ENCODE measurements at places on chromosomes 12 and 14.

GRCh38 chr12:4108803-4109345 is 164.7 kb upstream of the CCND2 start:
- no peak for DNase-seq

DNA sequence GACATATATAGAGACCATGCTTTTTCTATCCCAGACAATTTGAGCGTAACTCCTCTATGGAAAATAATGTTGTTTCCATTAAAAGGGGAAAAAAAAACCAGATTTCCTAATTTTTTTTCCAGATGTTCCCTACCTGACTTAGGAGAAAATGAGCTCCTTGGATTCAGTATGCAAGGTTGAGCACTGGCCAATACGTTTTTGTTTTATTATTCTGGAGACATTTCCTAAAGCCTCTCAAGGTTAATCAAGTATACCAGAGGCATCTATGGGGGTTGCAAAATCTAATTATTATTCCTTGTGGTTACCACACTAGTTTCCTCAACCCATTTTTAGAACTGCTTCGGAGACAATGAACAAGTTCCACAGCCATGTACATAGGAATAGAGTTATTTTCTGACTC is 291.3 kb downstream of the SLC16A7 start:
- DNase-seq = no peak

GRCh38 chr14:68229423-68230100 is 410.0 kb downstream of the RAD51B start:
- no peak for DNase-seq

- no peak for DNase-seq
These were observed 2.6 kb downstream of the ZDHHC22 start for GRCh38 chr14:77139022-77139421.

DNA sequence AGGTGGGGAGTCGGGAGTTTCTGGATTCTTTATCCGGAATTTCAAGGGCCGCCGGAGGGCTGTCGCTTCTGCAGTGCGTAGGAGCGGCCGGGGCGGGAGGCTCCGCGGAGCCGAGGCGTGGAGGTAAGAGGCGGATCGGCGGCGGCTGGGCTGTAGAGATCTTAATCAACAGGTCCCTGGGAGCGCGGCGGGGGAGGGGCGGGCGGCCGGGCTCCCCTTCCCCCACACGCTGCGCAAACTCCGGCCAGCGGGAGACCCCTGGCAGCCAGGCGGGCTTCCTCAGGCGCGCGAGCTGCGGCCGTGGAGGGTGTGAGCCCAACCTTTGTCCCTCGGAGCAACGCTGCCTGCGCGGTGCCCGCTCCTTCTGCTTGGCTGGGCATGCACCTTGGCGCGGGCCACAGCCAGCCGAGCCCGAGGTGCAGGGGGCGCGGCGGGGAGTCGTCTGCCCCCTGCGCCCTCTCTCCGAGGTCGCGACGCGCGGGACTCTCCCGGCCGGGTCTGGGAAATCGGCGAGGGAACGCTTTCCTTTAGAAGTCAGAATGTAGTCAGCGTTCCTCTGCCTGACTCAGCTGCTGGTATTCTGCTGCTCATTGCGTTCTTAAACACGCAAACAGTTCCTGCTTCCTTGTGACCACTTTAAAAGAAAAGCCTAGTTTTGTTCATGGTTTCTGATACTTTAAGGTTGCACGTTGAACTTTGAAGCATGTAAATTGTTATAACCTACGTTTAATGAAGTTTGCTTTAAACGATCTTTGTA is at the start of gene PALS1:
Gene PALS1 (plus strand): TSS at position 25 of the 757 bp plus-strand sequence. CDS start 37,736 bp downstream, outside the sequence.
- peak; percentile 37 for DNase-seq

DNA sequence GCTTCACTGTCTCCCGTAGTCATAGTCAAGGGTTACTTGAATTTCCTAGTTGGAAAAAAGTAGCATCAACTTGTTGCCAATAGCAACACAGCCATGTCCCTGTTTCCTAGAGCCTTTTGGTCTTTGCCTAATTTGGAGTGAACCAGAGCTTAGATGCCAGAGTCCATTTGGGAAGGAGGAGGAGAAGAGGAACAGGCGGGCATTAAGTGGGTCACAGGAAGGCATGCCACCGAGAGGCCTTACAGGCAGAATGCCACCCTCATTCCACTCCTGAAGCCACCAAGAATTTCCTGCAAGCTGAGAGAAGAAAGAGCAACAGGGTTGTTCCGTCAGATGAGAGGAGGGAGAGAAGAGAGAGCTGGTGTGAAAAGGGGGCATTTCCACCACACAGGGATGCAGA is 339.5 kb downstream of the DPF3 start:
- DNase-seq = no peak

- DNase-seq = no peak
These were observed 4.6 kb upstream of the LRRC23 start for GRCh38 chr12:6899837-6900519.

- DNase-seq = no peak
These were observed 30.7 kb downstream of the CRADD start for GRCh38 chr12:93707836-93708235.

GRCh38 chr12:120168337-120168736 is 26.2 kb downstream of the GCN1 start:
- DNase-seq = no peak

DNA sequence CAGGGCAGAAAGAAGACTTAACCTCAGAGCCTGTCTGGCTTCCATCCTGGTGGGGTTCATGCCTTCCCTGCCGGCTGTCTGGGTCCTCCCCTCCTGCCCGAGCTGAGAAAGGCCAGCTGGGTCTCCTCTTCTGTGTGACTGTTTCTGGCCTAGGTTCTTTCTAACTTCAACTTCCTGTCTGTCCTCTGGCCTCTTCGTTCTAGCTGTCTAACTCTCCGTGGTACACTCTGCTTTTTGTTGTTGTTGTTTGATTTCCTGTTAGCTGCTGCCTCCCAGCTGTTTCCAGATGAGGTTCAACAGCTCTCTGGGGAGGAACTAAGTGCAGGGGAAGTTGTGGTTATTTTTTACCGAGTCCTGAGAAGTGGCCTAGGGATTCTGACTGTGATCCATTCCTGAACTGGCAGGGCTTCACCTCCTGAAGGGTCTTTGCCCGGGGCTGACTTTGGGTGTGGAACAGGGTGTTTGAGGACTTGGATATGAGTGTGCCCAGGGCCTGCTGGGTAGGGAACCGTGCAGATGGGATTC is 3.2 kb downstream of the MLXIP start:
- no peak for DNase-seq

- no peak for DNase-seq
These were observed 31.0 kb downstream of the SAMD4A start for GRCh38 chr14:54597795-54598443.

DNA sequence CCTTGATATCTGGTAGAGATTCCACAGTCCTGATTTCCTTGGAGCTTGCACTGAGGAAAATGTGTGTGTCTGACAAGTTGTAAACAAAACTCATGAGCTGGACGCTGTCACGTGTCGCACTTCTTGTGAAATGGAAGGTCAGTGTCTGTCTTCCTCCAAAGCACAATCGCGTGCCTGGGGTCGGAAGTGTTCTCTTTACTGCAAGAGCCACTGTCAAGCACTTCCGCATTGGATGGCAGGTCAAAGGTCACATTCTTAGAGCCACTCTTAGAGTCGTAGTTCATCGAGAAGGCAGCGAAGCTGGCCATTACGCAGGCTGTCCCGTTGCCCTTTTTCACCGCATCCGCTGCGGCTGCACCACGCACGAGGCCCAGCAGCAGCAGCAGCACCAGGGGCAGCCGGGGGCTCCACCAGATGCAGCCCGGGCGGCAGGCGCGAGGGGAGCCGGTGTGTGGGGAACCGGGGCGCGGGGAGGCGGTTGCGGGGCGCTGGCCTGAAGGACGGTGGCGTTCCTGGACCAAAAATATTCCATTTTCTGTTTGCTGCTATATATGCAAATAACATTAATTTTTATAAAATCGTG is 45.0 kb downstream of the LRTM2 start:
- DNase-seq = no peak

- DNase-seq = no peak
These were observed 194.7 kb downstream of the EXOC5 start for GRCh38 chr14:57073986-57074385.

GRCh38 chr14:55103005-55103640 is 25.9 kb upstream of the LGALS3 start:
- no peak for DNase-seq

GRCh38 chr14:92039063-92039718 is 668 bp downstream of the TRIP11 start:
- DNase-seq = no peak

DNA sequence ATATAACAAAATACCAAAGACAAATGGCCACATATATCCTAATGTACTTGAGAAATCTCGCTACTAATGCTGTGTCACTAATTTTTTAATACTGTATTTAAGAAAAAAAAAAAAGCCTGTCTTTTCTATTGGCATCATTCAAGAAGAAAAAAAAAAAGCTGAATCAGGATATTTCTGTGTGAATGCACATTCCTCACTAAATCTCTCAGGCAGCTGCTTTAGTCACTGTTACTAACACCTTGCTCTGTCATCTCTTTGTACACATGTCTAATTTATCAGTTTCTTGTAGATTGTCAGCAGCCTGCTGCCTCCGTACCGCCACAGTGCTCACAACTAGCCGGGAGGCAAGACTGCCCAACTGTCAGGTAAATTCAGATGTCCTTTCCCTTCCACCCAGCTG is 32.0 kb upstream of the FGD4 start:
- no peak for DNase-seq

DNA sequence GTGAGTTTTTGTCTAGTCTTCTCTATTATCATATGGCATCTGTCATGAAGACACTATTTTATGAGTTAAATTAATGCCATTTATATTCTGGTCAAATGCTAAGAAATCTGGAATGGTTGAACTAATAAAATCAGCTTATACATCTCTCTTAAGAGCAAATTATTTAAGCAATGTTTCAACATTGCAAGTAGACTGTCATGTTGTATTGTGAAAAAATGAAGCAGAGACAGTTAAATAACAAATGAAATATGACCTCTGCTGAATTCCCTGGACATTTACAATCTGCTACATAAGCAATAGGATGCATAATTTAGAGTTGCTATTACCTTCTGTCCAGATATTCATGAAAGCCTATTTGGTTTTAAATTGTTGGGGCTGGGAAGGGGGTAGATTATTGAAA is 30.6 kb downstream of the NAV3 start:
- no peak for DNase-seq

DNA sequence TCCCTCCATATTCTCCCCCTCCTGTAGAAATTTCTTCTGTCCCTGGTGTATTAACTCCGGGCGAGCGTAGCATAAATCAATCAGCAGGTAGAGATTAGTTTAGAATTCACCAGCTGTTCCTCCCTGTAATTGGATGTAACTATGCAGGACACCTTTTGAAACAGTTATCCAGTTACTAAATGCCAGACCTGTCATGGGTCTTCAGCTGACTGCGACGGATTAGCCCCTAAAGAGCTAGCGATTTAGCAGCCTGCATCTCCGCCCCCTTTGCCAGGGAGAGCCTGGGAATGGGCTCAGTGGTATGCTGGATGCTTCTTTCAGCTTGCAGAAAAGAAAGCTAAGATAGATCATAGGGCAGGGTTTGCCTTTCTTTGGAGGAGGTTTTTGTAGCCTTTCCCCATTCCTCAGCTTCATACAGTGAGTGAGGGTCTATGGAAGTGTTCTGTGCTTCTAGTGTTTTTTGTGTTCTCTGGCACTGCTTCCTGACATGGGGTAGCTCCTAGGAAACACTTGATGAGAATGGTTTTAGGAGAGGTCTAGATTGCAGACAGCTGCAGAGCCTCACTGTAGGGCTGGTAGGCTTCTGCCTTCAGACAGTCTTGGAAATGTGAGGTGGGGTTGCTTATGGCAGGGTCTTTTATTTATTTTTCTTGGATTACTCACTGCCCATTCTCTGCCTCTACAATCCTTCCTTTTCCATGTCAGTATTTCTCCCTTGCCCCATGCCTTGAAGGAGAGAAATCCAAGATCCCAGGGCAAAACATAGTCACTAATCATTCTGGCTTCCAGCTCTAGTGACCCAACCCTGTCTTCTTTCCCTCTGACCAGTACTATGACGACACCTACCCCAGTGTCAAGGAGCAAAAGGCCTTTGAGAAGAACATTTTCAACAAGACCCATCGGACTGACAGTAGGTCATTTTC is 16.7 kb downstream of the COPZ1 start:
- no peak for DNase-seq

DNA sequence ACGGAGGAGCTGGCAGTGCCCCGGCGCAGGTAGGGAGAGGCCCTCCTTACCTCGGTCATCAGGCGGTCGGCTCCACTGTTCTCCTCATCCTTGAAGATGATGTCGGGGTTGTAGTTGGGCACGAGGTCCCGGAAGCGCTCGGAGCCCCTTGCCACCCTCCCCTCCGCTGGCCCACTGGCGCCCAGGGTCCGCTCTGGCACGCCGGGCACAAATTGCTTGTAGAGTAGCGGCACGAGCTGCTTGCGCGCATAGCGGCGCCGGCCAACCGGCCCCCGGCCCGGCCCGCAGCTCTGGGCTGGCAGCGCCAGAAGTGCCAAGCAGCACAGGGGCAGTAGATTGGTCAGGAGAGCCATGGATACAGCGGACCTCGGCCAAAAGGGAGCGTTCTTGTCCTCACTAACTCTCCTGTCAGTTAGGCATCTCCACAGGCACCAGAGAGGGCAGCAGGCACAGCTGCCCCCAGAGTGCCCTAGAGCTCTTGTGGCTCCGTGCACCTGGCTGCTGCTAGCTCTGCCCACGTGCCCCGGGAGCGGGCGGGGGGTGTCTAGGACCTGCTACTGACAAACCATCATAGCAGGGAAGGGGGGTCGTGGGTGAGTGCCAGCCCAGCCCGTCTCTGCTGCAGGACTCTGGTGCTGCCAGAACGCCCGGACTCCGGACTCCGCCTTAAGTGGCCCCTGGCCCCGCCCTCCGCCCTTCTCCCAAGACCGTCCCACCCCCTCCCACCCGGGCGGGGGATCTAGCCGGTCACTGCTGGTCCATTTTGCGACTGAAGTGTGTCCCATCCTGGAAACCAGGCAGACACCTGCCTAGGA is at the start of gene DHH:
Gene DHH (minus strand): TSS at position 642 of the 815 bp plus-strand sequence. CDS start 289 bp downstream, at position 353.
- DNase-seq = no peak

DNA sequence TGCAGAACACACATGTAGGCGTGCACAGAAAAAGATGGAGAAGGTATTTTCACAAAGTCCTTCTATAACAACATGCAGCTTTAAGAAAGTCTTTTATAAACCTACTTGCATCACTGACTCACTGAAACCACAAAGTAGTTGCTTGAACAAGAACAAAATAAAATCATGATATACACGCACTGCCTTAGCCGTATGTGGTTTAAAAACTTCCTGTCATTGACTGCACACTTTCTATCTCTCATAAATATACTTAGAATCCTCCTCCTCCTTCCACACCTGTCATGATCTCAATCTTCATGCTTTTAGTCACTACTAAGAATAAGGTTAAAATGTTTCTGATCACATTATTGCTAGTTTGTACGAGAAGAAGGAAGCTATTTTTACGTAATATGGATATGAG is 31.8 kb upstream of the RAD51AP1 start:
- DNase-seq = peak; percentile 31

GRCh38 chr14:65954942-65955341 is 531.2 kb upstream of the CCDC196 start:
- no peak for DNase-seq

GRCh38 chr14:54722791-54723432 is 156.0 kb downstream of the SAMD4A start:
- peak; percentile 16 for DNase-seq

DNA sequence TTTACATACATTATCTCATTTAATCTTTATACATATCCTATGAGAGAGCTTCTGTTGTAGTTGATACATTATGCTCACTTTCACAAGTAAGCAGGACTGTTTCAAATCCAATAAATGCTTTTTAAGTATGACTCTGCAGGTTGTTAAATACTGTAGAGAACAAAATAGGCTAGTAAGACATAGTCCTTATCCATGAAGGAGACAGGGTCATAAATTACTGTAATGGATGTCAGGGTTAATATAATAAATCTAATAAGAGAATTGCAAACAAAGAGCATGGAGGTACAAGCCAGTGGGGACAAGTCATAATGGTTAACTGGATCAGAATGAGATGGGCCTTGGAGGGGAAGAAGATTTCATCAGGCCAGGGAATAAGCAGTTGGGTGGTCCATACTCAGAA is 303.8 kb upstream of the RGS6 start:
- DNase-seq = no peak

- no peak for DNase-seq
These were observed 316.2 kb downstream of the EGLN3 start for GRCh38 chr14:33634631-33635030.

Measured in GM12891 (cell line).